ENCODE measurements at places on chromosomes 1 and 21. TPM values are rescaled to one million over a fixed set of nuclear protein-coding genes. Genes with fewer than 3 reads are reported as not detected.

- H3K4me1 ChIP-seq = no peaks in the 10 kb centered on the region
- peaks cover 4% of the 10 kb centered on the region for H3K36me3 ChIP-seq
- DNase-seq = no peak
These were observed 47.1 kb downstream of the LEPR start for GRCh38 chr1:65467536-65467935.

GRCh38 chr1:18949686-18950400 is 6.6 kb downstream of the IFFO2 start:
- DNase-seq = peak; percentile 42
- H3K4me1 ChIP-seq = peaks cover 95% of the 10 kb centered on the region
- peak overlapping the region; percentile 93 for H3K27ac ChIP-seq
- H3K36me3 ChIP-seq = peaks cover 14% of the 10 kb centered on the region
- H3K27me3 ChIP-seq = no peaks in the 10 kb centered on the region

KIF14 gene
- 13.9 TPM for total RNA-seq

DNA sequence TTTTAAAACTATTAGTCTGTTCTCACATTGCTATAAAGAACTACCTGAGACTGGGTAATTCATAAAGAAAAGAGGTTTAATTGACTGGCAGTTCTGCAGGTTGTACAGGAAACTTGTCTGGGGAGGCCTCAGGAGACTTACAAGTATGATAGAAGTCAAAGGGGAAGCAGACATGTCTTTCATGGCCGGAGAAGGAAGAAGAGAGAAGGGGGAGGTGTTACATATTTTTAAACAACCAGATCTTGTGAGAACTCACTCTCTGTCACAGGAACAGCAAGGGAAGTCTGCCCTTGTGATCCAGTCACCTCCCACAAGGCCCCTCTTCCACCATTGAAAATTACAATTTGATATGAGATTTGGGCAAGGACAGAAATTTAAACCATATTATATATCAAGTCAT is 55.9 kb downstream of the CLIC4 start:
- H3K36me3 ChIP-seq = no peaks in the 10 kb centered on the region
- no peak overlapping the region for H3K27ac ChIP-seq
- no peak overlapping the region for H3K4me3 ChIP-seq
- no peak for DNase-seq

THEM4 gene
- 22.0 TPM for total RNA-seq

NMNAT2 gene
- not detected for total RNA-seq

- H3K27ac ChIP-seq = no peak overlapping the region
- H3K4me1 ChIP-seq = peaks cover 23% of the 10 kb centered on the region
- H3K36me3 ChIP-seq = peaks cover 17% of the 10 kb centered on the region
These were observed 75.1 kb downstream of the CAMTA1 start for GRCh38 chr1:6860401-6860800.

DNA sequence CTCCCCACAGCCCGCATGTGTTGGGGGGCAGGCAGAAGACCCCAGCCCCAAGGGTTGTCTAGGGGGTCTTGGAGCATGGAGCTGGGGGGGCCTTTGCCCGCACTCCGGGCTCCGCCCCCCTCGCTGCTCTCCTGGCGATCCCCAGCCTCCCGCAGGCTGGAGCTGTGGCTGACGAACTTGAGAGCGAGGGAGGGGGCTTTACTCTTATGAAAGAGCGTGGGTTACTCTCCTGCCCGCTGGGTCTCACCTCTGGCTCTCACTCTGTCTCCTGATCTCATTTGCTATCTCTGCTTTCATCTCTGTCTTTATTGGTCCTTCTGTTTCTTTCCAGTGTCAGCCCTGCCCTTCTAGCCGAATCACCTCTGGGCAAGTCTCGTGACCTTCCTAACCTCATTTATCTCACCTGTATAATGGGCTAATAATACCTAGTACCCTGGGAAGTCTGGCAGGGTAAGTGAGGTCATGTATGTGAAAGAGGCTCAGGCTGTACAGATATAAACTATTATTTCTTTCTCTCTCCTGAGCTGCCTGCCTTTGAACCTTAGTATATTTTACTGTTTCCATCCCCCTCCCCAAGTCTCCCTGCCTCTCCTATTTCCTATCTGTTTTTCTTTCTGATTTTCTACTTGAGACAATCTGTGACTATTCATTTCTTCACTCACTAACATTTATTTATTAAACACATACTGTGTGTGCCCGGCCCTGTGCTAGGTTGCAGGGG is 731 bp downstream of the EFNA4 start:
- peaks cover 32% of the 10 kb centered on the region for H3K4me1 ChIP-seq
- H3K27me3 ChIP-seq = no peaks in the 10 kb centered on the region

DNA sequence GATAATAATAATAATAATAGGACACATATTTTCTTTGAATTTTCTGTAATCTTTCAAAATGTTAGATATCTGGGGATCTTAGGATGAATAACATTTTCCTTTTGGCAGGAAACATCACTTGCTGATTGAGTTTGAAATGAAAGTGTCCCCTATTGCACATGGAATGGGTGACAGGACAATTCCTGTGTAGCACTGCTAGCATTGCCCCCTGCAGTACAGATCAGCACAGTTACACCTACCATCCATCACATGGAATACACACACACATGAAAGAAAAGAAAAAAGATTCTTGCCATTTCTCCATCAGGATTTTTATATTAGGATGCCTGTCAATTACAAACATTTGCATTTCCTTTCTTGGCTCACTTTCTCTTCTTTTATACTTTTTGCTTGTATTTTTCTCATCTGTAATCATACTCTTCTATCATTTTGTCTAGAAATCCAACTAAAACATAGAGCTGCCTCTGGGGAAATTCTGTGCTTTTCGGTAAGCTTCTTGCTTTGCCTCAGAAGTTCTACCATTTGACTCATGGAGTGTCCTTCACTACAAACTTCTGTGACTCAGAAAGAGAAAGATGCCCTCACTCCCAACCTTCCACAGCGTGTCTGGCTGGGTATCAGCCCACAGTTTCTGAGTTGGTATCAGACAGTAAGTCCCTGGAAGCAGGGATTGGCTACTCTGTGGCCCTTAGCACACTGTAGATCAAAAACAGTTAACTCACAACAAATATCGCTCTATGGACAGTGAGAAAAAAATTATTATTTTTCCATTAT is 641.2 kb downstream of the PTPRC start:
- H3K27me3 ChIP-seq = peaks cover 2% of the 10 kb centered on the region
- no peak for DNase-seq
- H3K27ac ChIP-seq = no peak overlapping the region
- no peak overlapping the region for H3K4me3 ChIP-seq
- peaks cover 17% of the 10 kb centered on the region for H3K4me1 ChIP-seq

DNA sequence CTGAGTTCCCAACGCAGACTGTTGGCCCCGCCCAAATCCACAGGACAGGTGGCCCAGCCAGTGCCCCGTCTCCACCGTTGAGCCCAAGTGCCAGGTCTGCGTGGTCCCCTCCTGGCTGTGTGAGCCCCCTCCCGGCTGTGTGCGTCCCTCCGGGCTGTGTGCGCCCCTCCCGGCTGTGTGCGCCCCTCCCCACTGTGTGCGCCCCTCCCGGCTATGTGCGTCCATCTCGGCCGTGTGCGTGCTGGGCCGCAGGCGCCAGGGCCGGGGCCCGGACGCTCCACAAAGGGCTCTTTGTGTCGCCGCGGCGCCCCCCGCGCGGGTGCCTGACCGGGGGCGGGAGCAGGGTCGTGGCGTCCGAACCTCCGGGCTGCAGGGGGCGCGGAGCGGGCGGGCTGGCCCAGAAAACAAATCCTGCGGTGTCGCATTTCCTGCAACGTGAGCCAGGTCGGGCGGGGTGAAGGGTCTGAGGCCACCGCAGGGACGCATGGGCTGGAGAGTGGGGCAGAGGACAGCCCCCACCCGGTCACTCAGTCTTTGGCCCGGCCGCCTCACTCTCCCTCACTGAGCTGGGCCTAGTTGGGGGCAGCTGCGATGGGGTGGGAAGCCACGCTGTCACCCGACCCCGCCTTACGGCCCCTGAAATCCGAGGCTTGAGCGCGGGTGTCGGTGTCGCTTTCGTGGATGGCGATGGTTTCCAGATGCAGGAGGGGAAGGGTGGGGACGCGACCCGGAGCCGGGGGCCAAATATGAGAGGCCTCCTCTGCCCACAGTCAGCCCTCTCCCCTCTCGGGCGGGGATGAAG is 18.8 kb downstream of the TNFRSF25 start:
- DNase-seq = no peak
- no peak overlapping the region for H3K4me3 ChIP-seq
- peaks cover 48% of the 10 kb centered on the region for H3K27me3 ChIP-seq
- H3K4me1 ChIP-seq = peaks cover 21% of the 10 kb centered on the region
- no peaks in the 10 kb centered on the region for H3K36me3 ChIP-seq
- no peak overlapping the region for H3K27ac ChIP-seq

SPRR5 gene
- total RNA-seq = not detected

DNA sequence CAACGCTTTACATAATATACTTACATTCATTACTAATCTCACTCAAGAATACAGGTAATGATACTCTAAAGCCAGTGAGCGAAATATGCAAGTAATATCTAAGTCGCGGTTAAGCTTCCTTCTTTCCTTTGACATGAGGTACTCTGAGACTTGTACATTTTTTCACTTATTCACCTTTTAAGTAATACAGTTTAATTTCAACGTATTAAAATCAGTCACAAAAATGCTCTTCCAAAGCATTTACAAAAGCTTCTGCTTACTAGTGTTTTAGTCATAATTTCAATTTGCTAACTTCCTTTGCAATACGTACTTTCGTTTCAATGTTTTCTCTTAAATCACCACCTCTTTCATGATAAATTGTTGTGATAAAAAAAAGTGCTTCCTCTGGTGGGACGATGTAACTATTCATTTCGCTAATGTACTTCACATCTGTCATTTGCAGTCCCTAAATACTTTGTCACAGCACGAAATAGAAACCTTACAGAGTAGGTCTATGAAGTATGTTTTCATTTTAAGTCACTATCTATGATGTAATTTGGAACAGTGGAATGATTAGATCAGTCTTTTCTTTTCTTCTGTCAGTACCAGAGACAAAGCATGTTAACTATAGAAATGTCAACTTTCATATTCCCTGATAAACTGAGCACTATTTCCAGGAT is 34.0 kb upstream of the ADGRL4 start:
- H3K27ac ChIP-seq = no peak overlapping the region
- peaks cover 3% of the 10 kb centered on the region for H3K4me1 ChIP-seq
- H3K36me3 ChIP-seq = no peaks in the 10 kb centered on the region
- DNase-seq = no peak
- no peaks in the 10 kb centered on the region for H3K27me3 ChIP-seq

DMRTA2 gene
- total RNA-seq = not detected

MRAP gene
- total RNA-seq = not detected

DNA sequence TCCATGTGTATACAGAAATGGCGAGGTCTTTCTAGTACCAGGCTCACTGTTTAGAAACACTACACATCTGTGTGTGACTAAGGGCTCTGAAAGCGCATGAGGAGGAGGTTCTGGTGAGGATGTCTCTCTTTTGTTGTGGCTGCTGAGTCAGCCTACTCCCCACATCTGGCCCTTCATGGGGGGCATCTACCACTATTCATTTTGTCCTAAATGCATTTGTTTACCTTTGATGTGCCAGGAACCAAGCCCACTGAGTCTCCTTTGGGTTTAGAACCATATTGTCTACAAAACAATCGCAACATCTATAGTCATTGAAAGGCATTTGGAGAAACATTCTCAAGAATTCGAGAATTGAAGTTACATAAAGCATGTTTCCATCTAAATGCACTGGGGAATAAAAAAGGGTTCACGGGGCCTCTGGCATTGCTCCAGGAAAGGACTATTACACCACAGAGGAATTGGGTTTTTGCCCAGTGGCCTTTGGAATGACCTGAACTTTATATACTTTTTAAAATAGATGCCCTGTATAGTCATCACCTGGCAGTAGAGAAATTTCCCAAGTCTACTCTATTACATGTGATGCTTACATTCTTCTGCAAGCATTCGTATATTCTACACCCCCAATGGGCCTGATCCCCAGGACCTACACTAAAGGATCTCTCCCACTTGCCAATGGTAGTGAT is 35.1 kb upstream of the ADORA3 start:
- H3K27me3 ChIP-seq = peaks cover 3% of the 10 kb centered on the region
- no peak overlapping the region for H3K4me3 ChIP-seq
- no peak overlapping the region for H3K27ac ChIP-seq
- H3K4me1 ChIP-seq = peaks cover 7% of the 10 kb centered on the region

DNA sequence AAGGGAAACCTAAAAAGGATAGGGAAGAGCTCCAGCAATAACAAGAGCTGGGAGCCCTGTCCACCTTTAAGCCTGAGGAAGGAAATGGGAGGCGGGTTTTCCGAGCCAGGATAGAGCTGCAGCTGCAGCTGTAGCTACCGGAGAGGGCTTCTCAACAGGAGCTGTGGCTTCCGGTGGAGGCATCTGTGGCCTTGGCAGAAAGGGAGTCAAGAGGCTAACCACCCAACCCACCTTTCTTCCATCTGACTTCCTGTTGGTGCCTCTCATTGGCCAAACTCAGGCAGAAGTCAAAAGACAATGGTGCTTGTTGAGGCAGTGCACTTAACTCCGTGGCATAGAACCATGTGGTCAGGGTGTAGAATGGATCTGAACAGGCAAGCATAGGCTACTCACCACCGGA is 313.1 kb upstream of the DAB1 start:
- H3K27me3 ChIP-seq = peaks cover 5% of the 10 kb centered on the region
- no peak overlapping the region for H3K4me3 ChIP-seq
- peak; percentile 3 for DNase-seq
- no peaks in the 10 kb centered on the region for H3K4me1 ChIP-seq
- H3K36me3 ChIP-seq = no peaks in the 10 kb centered on the region

DNA sequence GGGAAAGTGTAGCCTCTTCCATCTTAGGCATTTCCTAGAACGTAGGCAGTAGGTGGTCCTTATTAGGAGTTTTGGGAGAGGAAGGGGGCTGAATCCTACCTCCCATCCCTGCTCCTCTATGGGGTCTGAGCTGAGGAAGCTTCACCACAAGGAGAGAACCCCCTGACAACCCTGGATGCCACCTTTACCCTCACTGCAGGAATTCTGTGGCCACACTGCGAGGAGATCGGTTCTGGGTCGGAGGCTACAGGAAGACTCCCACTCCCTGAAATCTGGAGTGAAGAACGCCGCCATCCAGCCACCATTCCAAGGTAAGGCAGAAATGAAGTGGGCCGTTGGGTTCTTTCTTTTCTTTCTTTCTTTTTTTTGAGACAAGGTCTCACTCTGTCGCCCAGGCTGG is 1.5 kb downstream of the MX1 start:
- H3K27ac ChIP-seq = peak overlapping the region; percentile 66
- peak overlapping the region; percentile 87 for H3K4me3 ChIP-seq
- H3K4me1 ChIP-seq = peaks cover 18% of the 10 kb centered on the region
- H3K36me3 ChIP-seq = peaks cover 13% of the 10 kb centered on the region
- no peaks in the 10 kb centered on the region for H3K27me3 ChIP-seq
